Stimulated activated CD8-positive, alpha-beta memory T cell treated with anti-CD3 and anti-CD28 coated beads, Interleukin-4, amount 100 ng/mL, for 1 hour (primary cell): ENCODE measurements at places on chromosomes 7 and 10.

DNA sequence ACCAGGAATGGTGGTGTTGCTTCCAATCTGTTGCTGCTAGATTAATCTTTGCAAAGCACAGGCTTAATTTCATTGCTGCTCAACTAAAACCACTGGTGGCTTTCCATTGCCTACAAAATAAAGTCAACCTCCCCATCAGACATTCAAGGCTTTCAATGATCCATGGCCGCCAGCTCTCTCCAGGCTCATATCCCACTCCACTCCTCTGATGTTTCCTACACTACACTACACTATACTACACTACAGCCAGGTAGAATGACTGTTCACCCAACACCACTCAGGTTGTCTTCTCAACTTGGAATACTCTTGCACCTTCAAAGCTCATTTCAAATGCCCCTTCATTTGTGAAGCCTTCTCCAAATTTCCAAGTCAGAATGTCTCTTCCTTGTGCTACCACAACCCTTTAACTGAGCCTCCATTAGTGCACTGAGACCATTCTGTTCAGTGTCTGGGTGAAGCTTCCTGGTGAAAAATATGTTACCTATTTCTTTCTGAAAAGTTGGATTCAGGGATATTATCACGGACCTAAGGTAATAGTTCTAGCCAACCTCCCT, 35.5 kb upstream of the CC2D2B start:
- DNase-seq = no peak

GRCh38 chr10:128274938-128275337, 148.7 kb upstream of the MKI67 start:
- DNase-seq = no peak

DNA sequence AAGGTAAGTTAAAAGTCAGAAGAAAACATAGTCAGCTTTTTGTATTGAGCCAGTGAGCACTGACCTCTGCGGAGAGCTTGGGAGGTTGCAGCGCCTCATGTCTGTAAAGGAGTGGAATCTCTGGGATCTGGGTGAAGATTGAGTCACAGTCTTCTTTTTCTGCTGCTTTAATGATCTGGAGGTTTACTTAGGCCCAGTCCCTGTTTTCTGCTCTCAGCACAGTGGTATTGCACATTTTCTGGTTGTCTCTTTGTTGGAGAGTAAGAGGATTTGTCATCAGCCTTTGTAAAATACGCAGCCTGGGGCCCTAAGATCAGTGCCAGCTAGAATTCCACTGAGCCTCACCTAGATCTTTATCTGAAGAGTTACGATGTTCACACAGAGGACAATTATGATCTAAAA, 58.3 kb upstream of the GJD4 start:
- no peak for DNase-seq

- no peak for DNase-seq
These were observed 591.1 kb downstream of the PTPRN2 start for GRCh38 chr7:157996359-157997079.

- DNase-seq = no peak
These were observed 20.1 kb downstream of the RUNDC3B start for GRCh38 chr7:87648316-87648715.

- DNase-seq = no peak
These were observed 7.9 kb upstream of the GSDME start for GRCh38 chr7:24764972-24765744.

- no peak for DNase-seq
These were observed 85.5 kb downstream of the WDR37 start for GRCh38 chr10:1141701-1142100.

GRCh38 chr7:41467596-41467995, 235.3 kb downstream of the INHBA start:
- DNase-seq = no peak

DNA sequence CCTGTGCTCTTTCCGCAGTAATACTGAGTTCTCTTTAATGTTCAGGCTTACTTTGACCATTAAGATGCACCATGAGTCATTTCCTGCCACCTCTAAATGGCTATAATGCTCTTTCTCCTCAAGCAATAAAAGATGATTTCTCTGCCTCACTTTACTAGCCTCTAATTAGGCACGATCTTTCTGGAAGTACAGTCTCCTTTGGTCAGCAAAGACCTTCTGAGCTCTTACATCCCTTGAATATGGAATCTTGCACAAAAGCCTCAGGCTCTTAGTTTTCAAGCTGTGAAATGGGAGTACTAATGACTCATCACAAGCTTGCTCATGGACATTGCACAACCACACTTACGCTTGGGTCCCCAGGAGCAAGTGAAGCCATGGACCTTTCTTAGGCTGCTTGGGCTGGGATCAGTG, 85.9 kb downstream of the FRMD4A start:
- no peak for DNase-seq

DNA sequence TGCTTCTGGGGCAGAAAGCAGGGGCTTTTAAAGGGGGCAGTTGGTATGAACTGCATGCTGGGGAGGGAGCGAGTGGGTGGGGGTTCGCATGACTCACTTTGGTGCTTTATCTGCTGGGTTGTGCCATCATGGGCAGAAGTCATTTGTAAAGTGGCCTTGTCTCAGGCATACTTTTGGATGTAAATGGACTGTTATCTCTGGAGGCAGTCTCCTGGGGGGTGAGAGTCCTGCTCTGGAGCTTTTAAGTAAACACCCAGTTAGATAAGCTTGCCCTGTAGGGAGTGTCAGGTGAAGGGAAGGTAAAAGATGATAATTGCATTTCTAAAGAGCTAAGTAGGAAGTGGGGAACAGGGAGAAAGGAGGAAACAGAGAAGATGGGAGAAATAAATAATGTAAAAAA, 1.6 kb upstream of the GSTO1 start:
- DNase-seq = no peak

- no peak for DNase-seq
These were observed 192.4 kb upstream of the LRRN3 start for GRCh38 chr7:110898516-110898915.

DNA sequence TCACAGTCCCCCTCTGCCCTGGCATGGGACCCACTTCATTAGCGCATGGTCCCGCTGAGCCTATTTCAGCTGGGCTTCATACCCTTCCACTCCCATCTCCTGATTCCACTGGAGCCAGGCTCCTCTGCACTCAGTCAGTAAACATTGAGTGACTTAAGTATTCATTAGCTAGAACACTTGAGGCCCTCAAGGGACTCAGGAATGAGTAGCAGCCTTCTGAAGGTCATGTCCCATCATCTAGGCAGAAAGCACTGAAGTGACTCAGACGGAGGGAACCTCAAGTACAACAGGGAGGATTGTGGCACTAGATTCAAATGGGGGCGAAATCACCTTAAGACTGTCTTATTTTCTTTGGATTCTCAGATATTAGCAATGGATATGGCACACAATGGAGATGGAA, 186.6 kb upstream of the INHBA start:
- no peak for DNase-seq

DNA sequence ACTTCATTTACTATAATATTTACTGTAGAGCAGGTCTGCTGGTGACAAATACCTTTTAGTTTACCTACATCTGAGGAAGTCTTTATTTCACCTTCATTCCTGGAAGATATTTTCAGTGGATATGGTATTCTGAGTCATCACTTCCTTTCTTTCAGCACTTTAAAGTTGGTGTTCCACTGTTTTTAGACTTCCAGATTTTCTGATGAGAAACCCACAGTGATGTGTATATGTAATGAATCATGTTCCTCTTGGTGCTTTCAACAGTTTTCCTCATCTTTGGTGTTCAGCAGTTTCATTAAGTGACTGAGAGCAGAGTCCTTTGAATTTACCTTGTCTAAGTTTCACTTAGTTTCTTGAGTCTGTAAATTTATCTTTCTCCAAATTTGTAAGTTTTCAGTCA, 36.4 kb downstream of the COPG2 start:
- no peak for DNase-seq

DNA sequence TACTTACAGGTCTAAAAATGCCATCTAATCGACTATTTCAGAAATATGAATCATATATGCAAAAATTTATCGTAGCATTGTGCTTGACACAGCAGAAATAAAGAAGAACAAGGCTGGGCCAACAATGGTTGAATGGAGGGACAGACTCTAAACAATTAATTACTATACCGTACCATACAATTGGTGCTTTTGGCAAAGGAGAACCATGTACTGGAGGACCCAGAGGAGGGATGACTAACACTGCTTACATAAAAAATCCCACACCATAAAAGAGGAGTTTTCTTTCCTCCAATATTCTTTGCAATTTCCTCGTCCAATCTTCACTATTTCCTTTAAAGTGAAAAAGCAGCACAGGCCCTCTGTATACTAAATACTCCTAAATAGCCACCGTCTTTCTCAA, 94.1 kb downstream of the SGMS1 start:
- no peak for DNase-seq

DNA sequence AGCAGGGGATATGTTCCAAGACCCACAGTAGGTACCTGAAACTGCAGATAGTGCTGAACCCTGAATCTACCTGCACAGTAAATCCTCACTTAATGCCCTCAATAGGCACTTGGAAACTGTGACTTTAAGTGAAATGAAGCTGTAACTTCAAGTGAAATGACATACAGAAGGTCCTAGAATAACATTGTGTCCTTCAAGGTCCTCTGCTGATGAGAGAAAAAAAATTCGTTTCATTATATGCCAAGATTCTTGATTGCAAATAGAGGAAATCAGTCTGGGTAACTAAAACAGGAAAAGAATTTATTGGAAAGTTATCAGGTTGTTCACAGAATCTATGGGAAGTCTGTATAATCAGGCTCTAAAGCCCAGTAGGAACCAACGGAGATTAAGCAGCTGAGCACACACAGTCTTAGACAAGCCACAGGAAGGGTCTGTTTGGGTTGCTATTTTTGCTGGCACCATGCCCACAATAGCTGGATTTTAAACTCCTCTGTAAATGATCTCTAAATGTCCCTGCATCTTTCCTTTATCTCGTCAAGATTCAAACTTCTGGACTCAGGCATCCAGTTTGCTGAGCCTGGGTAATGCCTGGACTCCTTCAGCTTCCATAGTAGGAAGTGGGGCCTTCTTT, 57.5 kb downstream of the EXOC4 start:
- no peak for DNase-seq

- no peak for DNase-seq
These were observed 96.3 kb downstream of the SNX13 start for GRCh38 chr7:17844022-17844421.

DNA sequence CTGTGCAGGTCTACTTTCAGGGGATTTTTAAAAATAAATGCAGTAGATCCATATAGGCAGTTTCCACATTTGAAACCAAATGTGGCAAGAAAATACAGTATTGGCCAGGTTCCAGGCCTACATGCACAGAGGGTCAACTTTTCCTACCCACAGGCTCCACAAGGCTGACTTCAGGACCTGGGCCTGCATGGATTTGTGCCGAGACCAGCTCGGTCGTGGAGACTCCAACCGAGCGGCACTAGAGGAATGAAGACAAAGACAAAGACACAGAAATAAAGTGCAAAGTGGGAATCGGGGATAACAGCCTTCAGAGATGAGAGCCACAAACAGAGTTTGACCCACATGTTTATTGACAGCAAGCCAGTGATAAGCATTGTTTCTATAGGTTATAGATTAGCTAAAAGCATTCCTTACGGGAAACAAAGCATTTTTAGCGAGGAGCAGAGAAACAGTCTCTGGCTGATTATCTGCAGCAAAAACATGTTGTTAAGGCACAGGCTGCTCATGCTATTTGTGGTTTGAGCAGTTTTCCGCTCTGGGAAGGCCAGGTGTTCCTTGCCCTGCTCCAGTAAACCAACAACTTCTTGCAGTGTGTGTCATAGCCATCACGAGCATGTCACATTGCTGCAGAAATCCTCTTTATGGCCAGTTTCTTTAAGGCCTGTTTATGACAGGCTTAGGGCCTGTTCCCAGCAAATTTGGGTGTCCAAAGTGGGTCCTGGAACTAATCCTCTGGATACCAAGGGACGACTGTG, 52.6 kb downstream of the ZNF37A start:
- DNase-seq = no peak

- no peak for DNase-seq
These were observed 220.9 kb upstream of the KMT2E start for GRCh38 chr7:104793066-104793465.

DNA sequence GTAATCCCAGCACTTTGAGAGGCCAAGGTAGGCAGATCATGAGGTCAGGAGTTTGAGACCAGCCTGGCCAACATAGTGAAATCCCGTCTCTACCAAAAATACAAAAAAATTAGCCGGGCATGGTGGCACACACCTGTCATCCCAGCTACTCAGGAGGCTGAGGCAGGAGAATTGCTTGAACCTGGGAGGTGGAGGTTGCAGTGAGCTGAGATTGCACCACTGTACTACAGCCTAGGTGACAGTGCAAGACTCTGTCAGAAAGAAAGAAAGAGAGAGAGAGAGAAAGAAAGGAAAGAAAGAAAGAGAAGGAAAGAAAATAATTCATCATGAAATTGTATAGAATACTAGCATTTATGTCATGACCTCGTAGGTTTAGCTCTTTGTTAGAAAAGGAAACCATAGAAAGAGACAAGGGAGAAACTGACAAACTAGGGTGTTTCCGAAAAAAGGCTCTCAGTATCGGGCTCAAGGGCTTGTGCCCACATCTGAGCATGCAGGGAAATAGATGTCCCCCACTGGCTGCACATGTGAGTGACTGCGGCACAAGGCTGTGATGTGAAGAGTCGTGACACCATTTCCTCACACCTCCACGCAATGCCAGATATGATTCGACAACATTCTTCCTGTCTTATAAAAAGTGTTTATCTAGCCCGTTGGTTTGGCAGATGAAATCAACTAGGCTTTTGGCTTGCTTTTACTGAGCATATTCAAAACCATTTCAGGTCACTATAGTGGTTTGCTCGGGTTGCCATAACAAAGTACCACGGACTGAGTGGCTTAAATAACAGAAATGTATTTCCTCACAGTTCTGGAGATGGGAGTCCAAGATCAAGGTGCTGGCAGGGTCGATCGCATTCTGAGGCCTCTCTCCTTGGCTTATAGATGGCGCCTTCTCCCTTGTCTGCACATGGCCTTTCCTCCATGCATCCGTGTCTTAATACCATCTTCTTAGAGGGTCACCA, 2.0 kb downstream of the SRGN start:
- no peak for DNase-seq

DNA sequence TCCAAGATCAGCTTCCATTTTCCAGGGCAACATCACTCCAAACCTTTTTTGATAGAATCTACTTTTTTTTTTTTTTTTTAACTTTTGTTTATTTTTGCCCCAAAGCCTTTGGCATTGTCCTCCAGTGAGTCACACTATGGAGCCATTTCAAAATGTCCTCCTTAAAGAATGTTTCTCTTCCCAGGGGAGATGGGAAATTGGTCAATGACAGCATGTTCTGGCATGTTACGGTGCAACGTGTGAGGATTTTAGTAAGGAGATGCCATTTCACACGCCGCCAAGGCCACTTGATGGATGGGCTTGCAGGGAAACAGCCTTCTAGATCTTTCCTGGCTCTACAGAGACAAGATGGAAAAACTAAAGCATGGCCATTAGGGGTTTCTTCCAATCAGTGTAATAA, 30.7 kb upstream of the TRIL start:
- no peak for DNase-seq

GRCh38 chr10:2893158-2893845, 174.0 kb upstream of the PFKP start:
- DNase-seq = no peak

DNA sequence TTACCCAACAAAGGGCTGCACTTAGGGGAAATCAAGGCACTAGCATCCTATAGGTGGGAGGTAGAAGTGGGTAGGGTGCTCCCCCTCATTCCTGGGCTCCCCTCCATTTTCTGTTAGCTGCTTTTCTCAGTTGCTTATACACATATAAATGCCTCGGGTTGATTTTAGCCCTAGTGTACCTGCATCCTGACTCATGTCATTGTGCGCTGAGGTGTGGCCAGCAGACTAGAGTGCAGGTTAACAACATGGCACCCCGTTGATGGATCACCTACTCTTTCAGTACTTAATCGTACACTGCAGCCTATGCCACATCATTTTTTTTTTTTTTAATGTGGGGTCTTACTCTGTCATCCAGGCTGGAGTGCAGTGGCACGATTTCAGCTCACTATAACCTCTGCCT, 144.0 kb upstream of the ITGB1 start:
- no peak for DNase-seq
